ENCODE measurements at places on chromosomes 4 and X.

GRCh38 chr4:168440442-168441264 is 39.6 kb downstream of the DDX60L start:
- DNase-seq: no peak

GRCh38 chrX:50927127-50927526 is 16.6 kb downstream of the BMP15 start:
- no peak for DNase-seq

GRCh38 chr4:53592686-53593501 is 1.6 kb upstream of the LNX1 start:
- DNase-seq: no peak

- DNase-seq: no peak
Measured at GRCh38 chrX:110087485-110088356, 84.8 kb downstream of the TMEM164 start.

DNA sequence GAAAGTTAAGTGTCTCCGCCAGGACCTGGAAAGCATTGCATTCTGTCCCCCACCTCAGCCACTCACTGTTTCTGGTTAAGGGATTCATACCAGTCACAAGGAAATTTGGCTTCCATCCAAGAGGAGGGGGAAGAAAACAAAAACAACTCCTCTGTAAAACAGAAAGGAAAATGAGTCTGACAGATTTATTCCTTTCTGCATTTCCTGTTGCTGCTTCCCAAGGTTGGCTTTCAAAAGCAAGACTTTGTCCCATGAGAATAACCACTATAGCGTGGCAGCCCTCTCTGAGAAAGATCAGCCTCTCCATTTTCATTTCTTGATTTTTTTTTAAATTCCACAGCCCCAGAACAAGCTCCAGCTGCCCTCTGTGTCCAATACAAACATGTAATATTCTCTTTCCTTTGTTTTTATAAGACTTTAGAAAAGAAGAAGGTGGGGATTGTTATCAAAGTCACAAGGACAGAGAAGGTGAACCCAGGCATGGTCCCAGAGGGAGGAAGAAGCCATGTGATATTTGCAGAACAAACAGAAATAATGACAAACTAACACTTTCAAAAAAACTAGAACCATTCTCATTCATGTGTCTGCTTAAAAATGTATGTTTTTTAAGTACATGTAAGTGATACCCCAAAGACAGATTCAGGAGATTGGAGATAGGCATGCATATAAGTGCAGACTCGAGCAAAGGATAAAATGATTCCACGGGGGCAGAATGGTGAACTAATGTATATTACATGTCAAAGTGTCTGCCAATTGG is 90.7 kb upstream of the DCLK2 start:
- DNase-seq: no peak

- no peak for DNase-seq
Measured at GRCh38 chr4:45693746-45694145, 430.1 kb downstream of the GABRG1 start.

DNA sequence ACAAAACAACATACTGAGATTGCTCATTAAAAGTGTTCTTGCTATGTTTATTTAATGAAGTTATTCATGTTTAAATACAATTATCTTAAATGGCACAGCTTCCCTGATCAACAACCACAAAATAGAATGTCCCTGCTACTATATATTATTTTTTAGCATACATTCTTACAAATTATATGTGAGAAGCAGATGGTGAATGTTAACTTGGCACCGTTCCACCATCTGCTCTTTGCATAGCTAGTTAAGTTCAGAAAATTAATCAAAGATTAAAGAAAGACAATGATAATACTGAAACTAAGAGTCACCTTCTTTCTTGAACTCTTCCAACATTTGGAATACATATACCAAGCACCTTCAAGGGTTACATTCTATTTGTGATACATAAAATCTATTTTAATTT is 94.2 kb downstream of the PPP3CA start:
- no peak for DNase-seq

DNA sequence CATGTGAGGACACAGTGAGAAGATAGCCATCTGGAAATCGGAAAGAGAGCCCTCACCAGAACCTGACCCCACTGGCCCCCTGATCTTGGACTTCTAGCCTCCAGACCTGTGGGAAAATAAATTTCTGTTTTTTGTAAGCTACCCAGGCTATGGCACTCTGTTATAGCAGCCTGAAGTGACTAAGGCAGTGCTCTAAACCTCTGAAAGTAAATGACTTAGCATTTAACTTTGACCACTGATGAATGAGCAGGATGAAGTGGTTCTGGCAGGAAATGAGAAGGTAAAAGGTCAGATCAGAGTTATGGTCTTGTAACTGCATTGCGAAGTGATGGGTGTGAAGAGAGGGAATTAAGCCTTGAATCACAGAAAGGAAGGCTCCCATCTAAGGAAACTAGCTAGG is 17.0 kb downstream of the GPAT3 start:
- no peak for DNase-seq

- no peak for DNase-seq
Measured at GRCh38 chr4:56655627-56656345, 25.3 kb downstream of the HOPX start.

DNA sequence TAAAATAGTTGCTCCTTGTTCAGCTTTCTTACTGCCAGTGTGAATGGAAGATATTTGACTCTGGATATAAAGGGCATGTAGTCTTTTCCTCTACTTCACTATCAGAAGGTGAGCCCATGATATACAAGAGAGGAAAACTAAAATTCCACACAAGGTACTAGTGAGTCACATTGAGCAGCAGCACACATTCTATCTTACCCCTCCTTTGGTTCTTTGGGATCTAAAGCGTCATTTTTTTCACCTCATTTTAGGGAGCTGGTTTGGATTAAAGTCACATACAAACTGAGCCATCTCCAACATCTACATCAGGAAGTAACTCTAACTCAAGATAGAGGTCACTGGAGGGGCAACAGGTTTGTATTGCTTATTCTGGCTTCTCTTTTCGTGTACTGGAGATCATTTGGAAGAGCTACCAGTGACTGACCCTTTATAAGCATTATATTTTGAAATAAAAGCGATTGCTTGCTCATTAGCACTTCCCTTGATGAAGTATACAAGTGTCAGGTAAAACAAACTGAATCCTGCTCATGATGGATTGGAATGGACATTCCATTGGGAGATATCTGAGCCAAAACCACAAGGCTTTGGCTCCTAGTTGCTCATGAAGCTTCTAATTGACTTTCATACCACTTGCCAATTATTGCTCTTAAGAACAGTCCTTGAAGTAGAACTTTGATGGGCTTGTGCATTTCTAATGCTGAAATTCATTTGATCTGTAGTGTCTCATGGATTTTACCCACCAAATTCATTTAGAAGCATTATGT is 124.1 kb downstream of the SPCS3 start:
- no peak for DNase-seq

DNA sequence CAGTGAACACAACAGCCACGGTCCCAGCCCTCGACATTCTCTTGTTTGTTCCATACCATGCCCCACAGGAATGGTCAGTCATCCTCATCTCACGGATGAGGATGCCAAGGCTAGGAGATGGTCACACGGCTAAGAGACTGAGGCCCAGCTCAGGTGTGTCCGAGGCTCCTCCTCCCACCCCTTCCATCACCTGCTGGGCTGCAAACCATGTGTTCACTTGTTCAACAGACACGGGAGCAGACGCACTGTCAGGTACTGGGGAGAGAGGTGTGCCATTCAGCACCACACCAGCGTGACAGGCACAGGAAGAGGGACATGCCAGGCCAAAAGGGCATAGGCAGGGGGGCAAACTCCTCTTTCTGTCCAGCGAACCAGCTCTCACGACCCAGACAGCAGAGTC is 45.9 kb downstream of the ABLIM2 start:
- no peak for DNase-seq

DNA sequence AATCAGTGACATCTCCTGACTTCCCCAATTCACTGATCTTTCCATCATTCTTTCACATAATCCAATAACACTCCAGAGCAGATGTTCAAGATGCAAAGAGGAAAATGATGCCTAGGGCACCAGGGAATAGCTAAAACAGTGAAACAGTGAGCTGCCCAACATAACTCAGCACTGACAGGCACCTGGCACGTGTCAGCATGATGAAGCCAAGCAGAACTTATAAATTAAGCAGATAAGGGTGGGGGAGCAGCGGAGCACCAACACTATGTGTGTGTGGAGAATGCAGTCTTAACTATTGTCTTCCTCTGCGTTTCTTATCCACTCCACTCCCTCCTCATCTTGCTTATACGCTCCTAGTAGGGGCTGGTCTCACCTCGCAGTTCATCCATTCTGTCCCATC is 89.4 kb downstream of the AMMECR1 start:
- DNase-seq: no peak

- no peak for DNase-seq
Measured at GRCh38 chrX:101229170-101229569, 9.6 kb downstream of the DRP2 start.

DNA sequence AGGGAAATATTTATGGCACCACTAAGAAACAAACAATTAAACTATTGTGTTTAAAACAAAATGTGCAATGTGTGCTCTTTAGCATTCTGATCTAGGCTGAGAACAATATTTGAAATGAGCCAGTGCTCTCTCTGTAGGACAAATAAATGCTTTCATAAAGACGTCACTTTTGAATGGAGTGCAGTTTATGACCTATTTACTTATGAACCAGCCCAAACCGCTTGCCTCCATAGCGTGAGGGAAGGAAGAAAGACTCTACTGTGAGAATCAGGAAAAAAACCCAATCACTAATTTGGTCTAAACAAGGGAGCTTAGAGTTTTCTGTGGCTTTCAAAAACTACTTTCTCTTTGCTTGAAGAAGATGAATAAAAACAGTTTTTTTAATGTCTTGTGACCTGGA is 39.4 kb downstream of the SAT1 start:
- DNase-seq: no peak

DNA sequence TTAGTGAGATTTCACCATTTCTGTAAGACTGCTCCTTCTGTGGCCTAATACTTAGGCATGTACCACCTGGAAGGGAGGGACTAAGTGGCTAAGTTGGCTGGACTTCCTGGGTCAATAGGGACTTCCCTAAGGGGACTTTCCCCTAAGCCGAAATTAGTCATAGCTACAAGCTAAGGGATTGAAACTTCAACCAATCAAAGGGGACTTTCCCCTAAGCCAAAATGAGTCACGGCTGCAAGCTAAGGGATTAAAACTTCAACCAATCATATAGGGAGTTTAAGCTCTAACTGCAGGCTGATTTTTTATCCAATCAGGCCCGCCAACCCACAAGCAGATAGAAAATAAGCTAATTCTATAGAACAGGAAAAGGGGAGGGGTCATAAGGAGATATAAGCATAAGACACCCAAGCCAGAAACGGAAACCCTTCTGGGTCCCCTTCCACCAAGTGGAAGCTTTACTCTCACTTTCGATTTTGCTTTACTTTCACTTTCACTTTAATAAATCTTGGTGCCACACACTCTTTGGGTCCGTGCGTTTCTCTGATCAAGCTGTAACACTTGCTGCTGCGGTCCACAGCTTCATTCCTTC is 382.8 kb downstream of the KLHL4 start:
- DNase-seq: no peak

DNA sequence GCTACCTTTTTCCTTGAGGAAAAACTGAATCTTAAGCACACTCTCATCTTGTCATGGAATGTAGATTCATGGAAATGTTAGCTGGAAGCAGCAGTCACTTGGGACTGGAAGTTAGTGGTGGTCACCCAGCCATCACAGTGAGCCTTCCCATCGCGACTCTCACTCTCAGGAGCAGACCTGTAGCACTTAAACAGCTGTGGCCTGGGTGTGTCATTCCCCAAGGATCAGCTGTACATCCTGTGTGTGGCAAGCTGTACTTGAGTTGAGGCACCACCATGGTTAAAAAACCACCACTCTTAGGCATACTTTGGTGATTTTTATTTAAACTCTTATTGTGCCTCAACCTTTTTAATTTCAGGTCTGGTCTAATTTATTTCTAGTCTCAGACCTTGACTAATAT is 46.7 kb downstream of the JADE1 start:
- DNase-seq: no peak

GRCh38 chrX:2652106-2652505 is 39.0 kb upstream of the CD99 start:
- DNase-seq: no peak

DNA sequence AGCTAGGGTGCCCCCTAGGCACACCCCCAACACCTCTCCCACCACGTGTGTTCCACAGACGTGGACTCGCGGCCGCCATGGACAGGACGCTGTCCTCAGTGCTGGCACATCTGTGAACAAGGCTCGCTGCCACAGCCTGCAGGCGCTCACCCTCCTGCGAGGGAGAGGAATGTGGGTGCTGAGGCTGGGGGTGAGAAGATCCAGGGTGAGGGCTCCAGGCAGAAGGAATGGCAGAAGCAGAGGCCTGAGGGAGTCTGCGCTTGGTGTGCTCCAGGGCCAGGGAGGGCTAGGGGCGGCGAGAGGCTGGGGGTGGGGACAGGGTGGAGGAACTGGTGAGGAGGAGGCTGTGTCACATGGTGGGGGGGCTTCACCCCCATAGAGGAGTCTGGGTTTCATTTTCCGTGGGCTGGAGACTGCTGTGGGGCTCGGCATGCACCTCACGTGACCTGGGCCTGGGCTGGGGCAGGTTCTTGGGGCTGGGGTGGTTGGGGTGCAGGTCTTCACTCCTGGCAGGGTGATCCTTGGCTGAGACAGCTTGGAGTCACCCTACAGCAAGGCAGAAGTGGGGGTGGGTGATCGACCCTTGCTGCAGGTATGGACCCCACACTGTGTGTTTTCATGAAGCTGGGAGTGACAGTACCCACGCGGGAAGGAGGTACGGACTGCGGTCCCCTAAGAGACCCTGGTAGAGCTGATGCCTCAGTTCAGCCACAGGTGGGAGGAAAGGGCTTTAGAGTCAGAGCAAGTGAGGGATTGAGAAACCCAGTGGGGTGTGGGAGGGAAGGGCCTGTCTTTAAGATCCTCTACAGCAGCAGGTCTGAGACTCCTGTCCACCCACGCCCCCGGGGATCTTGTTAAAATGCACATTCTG is 103.7 kb downstream of the PSAPL1 start:
- DNase-seq: no peak

DNA sequence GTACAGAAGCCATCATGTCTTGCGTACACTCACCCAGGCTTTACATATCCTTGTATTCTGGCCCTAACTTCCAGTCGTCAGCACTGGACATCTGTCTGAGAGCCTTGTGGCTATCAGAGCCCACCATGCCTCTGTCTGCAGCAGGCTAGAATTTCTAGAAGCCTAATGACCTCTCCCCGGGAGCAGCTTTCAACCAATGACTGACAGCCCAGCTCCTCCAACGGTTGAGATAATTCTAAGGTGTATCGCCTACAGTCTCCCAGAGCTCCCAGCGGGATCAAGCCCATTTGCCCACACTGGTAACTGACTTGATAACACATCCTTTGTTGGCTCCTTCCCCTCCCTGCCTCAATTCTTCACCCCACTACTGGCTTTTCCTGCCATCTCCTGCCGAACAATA is 562.8 kb downstream of the BCOR start:
- DNase-seq: no peak

All from stimulated activated CD8-positive, alpha-beta memory T cell treated with anti-CD3 and anti-CD28 coated beads, Interleukin-4, amount 100 ng/mL, for 1 hour (primary cell).